ENCODE measurements at places on chromosomes 2 and 18. TPM values are rescaled to one million over a fixed set of nuclear protein-coding genes. Genes with fewer than 3 reads are reported as not detected.

- DNase-seq, result no peak
Measured at GRCh38 chr18:74110976-74111375, 36.7 kb downstream of the FBXO15 start.

DNA sequence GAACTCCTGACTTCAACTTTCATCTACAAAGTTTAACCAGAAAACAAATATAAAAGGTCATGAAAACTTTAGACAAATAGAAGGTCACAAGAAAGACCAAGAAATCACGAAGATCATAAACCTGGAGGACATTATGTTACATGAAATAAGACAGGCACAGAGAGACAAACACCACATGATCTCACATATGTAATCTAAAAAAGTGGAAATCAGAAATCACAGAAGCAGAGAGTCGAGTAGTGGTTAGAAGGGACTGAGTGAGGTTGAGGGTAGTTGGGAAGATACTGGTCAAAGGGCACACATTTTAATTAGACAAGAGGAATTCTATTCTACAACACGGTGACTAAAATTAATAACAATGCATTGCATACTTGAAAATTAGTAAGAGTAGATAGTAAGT, 1.4 kb downstream of the GCFC2 start:
- DNase-seq, result no peak

DNA sequence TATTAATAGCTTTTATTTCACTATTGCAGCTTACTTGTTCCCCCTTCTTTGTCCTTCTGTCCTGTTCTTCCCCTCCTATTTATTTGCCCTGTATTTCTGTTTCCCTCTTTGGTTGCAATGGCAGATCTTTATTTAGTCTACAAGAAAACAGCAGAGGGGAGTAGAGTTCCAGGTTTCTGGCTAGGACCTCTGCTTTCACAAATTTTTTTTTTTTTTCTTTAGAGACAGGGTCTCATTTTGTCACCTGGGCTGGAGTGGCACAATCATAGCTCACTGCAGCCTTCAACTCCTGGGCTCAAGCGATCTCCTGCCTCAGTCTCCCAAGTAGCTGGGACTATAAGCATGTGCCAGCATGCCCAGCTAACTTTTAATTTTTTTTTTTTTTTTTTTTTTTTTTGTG, 188.1 kb upstream of the SPRED2 start:
- no peak for DNase-seq

DNA sequence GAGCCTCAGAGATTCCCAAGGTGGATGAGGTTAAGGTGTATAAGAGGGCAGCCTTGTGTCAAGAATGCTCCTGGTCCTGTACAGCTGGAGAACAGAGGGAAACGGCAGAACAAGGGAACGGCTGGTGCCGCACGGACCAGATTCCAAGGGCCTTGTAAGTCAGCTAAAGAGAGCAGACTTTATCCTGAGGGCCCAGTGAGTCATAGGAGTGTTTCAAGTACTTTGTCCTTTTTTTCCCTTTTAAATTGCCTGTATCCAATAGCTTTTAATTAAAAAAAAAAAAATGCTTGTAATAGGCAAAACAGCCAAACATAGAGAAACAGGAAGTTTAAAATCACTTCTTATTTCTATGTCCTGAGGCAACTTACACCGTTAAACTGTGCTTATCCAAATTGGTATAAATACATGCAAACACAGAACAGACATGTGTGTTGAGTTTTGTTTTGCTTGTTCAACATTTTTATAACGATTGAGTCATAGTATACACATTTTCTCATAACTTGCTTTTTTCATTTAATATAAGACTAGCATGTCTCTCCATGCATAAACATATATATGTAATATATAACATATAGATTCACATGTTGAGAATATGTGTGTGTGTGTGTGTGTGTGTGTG, 42.1 kb upstream of the EVA1A start:
- no peak for DNase-seq

- DNase-seq, result no peak
Measured at GRCh38 chr2:178834086-178834485, 26.9 kb upstream of the TTN start.

TMEM163 gene
- 0.87 TPM for polyA plus RNA-seq

All from left renal cortex interstitium (tissue), 4 donors.